BJ (cell line): ENCODE measurements at places on chromosomes 6 and 20. TPM values are rescaled to one million over a fixed set of nuclear protein-coding genes. Genes with fewer than 3 reads are reported as not detected.

DNA sequence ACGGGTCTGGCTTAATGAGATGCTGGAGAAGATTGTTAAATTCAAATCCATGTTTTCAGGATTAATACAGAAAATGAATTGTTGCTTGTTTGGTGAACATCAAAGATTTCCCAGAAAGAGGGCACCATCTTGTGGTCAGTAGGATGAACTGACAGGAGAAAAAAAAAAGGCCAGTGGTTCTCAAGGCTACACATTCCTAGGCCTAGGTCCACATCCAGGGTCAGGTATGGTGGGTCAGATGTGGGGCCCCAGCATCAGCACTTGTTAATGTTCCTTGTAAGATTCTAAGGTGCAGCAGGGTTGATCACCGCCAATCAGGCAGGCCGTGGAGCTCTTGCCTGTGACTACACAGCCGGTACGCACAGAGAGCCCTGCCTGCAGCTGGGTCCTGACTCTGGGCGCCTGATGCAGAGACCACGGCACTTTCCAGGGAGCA lies 34.0 kb upstream of the FOXO3 start:
- no peak for DNase-seq

PRDM13 gene
- not detected in 2 replicates for polyA plus RNA-seq

GRCh38 chr6:88381289-88381642 lies 215.1 kb upstream of the CNR1 start:
- no peak for DNase-seq

GRCh38 chr6:158799051-158799792 lies 19.9 kb downstream of the EZR start:
- no peak for DNase-seq

DNA sequence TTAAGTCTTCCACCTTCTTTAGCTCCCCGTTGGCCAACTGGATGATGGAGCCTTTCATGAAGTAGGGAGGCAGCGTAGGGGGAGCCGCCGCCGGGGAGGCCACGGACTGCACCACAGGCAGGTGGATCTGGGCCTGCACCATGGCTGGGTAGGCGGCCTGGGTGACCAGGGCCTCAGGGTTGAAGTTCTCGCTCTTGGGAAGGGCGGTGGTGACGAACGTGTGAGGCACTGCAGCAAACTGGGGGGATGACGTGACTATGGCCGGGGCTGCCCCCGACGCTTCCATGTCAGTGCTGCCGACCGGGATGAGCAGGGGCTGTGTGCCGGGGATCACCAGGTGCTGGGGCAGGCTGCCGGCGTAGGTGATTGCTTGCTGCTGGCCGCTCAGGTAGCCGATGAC lies 88.1 kb downstream of the GMPR start:
- DNase-seq: no peak

EEF1A1 gene
- 20,981 and 25,088 TPM in 2 replicates for polyA plus RNA-seq

GRCh38 chr6:167824591-167825331 lies 1.9 kb upstream of the AFDN start:
- peak; percentile 28 for DNase-seq

KLC4 gene
- 13.2 and 16.8 TPM in 2 replicates for polyA plus RNA-seq

DNA sequence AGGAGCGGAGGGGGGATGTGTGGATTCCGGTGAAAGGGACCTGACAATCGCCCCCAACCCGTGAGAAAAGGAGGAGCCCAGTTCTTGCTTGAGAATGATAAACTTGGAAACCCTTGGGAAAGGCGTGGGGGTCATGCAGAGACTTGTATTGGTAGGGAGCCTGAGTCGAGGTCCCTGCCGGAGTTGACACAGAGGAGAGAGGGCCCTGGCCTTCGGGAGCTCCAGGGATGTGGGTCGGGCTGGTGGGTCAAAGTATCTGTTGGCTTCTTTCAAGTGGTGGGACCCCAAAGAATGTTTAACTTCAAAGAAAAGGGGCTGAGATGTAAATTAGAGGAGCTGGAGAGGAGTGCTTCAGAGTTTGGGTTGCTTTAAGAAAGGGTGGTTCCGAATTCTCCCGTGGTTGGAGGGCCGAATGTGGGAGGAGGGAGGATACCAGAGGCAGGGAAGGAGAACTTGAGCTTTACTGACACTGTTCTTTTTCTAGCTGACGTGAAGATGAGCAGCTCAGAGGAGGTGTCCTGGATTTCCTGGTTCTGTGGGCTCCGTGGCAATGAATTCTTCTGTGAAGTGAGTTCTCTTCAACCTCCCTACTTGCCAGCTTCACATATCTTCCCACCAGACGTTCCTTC lies 571 bp downstream of the CSNK2B start:
- no peak for DNase-seq

IPCEF1 gene
- 0.02 and 0.10 TPM in 2 replicates for polyA plus RNA-seq

DNA sequence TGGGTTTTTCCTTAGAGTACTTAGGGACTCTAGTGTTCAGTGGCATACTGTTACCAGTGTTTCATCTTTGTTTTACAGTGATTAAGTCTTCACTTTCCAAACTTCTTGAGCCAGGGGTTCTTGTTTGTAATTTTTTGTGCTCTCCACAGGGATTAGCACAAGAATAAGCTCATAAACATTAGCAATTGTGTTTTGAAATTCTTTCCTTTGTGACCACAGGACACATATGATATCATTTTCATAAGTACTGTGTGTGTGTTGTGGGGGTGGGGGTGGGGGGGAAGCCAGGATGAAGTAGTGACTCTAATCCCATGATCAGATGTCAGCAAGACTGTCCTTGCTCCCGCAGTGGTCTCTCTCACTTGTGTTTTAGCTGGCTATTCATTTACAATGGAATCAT lies 101.5 kb upstream of the SCP2D1 start:
- DNase-seq: no peak

GRCh38 chr6:162026031-162026430 lies 701.5 kb downstream of the PRKN start:
- no peak for DNase-seq

DNA sequence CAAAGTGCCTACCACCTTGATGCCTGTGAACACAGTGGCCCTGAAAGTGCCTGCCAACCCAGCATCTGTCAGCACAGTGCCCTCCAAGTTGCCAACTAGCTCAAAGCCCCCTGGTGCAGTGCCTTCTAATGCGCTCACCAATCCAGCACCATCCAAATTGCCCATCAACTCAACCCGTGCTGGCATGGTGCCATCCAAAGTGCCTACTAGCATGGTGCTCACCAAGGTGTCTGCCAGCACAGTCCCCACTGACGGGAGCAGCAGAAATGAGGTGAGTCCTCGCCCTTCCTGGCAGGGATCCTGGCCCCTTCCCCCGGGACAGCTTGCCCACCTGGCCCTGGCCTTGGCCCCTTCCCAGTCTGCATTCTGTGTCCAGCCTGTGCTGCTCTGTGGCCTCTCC lies 17.9 kb downstream of the MAVS start:
- no peak for DNase-seq

- no peak for DNase-seq
These were observed 24.6 kb upstream of the GTF3C6 start for GRCh38 chr6:110933912-110934311.

STMN3 gene
- 9.7 and 12.7 TPM in 2 replicates for polyA plus RNA-seq

DNA sequence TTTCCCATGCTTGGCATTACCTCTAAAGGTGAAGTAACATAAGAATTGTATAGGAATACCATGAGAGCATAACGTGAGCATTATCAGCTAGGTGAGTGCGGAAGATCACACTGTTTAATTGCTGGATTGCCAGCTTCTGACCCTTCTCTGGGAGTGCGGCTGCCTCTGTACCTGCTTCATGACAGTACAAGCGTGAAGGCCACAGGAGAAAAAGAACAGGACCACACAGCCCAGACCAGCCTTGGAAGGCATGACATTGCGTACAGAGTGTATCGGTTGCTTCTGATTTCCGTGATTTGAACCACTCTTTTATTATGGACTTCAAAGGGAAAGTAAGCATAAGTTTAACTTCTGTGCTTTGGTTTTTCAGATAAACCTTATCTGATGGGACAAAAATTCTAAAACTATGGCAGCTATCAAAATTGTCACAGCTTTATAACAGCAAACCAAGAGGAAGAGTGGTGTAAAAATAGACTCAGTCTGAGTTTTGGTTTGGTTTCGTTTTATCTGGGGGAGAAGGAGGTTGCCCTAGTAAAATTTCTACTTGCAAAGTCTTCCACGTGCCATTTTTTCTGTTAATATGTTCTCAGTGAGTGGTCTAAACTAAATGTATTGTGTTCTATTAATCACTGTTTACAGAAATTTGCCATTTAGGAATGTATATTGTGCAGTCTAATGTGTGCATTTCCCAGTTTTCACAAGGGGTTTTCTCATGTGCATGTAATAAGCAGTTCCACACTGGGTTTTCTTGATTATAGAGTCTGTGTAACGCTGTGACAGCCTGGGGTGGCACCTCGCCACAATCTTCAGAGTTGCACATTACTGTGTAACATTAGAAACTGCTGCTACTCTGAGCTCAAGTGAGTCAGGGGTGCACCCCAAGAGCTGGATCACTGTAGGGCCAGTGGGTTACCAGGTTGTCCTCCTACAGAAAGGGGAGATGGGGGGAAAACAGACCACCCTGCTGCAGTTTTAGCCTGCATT lies 97.3 kb downstream of the RPP40 start:
- no peak for DNase-seq

SOBP gene
- polyA plus RNA-seq: 0.02 TPM in 1 of 2 replicates, not detected in the other

- DNase-seq: no peak
These were observed 10.2 kb downstream of the LRRC1 start for GRCh38 chr6:53805016-53805415.

- no peak for DNase-seq
These were observed 38.9 kb downstream of the ARHGAP40 start for GRCh38 chr20:38640521-38640920.
